SW 1271 (cell line): ENCODE measurements at places on chromosomes 16 and 17.

- no peak for DNase-seq
Observed at GRCh38 chr17:78793968-78794367, 11.9 kb upstream of the CYTH1 start.

- DNase-seq, result no peak
Observed at GRCh38 chr17:30203471-30203981, 32.0 kb downstream of the SLC6A4 start.

GRCh38 chr17:81576621-81577277, 24.6 kb upstream of the FAAP100 start:
- DNase-seq, result peak; percentile 73

- DNase-seq, result no peak
Observed at GRCh38 chr17:71878271-71878670, 242.5 kb upstream of the SOX9 start.

- no peak for DNase-seq
Observed at GRCh38 chr17:6213859-6214258, 143.7 kb downstream of the WSCD1 start.

DNA sequence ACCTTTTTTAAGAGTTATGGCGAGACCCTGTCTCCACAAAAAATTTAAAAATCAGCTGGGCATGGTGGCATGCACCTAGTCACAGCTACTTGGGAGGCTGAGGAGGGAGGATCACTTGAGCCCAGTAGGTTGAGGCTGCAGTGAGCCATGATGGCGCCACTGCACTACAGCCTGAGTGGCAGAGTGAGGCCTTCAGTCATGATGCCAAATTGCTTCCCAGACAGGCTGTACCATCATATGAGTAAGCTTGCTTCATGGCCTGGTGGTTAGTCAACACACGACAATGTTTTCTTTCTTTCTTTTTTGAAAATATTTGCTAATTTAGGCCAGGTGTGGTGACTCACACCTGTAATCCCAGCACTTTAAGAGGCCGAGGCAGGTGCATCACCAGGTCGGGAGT, 12.5 kb downstream of the NTAN1 start:
- DNase-seq, result no peak

GRCh38 chr16:72959301-72959996, 88.5 kb downstream of the ZFHX3 start:
- DNase-seq, result no peak

- peak; percentile 97 for DNase-seq
Observed at GRCh38 chr16:30658731-30659506, 688 bp downstream of the FBRS start.

DNA sequence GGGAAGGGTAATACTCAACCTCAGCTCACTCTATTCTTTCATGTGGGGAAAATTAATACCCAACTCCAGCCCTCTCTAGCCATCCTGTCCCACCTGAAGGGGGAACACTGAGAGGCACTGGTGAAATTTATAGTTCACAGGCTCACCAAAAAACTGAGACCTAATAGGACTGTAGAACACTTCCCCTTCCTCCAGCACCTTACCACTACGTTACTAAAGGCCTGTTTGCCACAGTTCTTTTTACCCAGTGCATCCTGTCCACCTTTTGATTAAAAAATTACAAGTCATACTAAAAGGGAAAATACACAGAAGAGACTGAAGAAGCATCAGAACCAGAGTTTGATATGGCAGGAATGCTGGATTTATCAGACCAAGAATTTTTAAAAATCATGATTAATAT, 26.0 kb downstream of the DHRS7B start:
- DNase-seq, result no peak

GRCh38 chr17:45139533-45139920, 4.0 kb downstream of the ACBD4 start:
- no peak for DNase-seq

DNA sequence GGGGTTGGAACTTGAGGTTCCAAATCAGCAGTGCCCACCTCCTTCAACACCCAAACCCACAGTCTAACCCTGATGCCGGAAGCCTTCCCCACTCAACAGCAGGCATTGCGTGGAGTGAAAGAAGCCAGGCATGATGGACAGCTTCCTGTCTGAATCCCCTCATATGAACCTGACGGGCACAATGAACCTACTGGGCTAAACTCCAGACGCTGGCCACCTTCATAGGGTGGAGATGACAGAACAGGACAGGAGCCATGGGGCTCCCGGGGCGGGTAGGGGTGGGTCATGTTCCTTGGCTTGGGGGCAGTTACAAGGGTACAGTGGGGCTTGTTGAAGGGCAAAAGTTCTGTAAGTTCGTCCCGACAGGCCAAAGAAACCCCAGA, 460 bp upstream of the HSBP1 start:
- no peak for DNase-seq

GRCh38 chr17:42456223-42457106, 2.2 kb upstream of the ATP6V0A1 start:
- DNase-seq, result peak; percentile 60

GRCh38 chr16:10405386-10405939, 19.6 kb downstream of the ATF7IP2 start:
- DNase-seq, result peak; percentile 10

DNA sequence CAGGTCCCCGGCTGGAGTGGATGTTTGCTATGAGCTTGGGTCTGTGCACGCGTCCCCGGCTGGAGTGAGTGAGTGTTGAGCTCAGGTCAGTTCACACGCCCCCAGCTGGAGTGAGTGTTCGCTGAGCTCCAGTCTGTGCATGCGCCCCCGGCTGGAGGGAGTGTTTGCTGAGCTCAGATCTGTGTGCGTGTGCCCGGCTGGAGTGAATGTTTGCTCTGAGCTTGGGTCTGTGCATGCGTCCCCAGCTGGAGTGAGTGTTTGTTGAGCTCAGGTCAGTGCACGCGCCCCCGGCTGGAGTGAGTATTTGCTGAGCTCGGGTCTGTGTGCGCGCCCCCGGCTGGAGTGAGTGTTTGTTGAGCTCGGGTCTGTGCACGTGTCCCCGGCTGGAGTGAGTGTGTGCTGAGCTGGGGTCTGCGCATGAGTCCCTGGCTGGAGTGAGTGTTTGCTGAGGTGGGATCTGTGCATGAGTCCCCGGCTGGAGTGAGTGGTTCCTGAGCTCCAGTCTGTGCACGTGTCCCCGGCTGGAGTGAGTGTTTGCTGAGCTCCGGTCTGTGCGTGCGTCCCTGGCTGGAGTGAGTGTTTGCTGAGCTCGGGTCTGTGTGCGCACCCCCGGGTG, 284.2 kb downstream of the SNX29 start:
- no peak for DNase-seq

DNA sequence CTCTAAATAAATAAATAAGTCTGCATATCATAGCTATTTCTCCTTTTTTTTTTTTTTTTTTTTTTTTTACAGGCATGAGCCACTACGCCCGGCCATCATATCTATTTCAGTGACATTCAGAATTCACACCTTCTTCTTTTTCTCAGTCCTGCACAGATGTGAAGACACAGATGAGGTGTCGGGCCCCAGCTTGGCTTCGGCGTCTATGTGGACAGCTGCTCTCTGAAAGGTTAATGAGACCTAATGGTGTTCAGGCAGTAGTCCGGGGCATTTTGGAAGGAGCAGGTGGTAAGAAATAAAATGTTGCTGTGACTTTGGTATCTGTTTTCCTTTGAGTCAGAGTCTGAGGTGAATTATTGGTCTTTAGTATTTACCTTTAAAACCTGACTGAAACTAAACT, 23.6 kb downstream of the TANGO6 start:
- no peak for DNase-seq

GRCh38 chr17:6358131-6358530, 76.8 kb downstream of the AIPL1 start:
- no peak for DNase-seq

- no peak for DNase-seq
Observed at GRCh38 chr16:58084635-58085034, 44.5 kb downstream of the CFAP20 start.

DNA sequence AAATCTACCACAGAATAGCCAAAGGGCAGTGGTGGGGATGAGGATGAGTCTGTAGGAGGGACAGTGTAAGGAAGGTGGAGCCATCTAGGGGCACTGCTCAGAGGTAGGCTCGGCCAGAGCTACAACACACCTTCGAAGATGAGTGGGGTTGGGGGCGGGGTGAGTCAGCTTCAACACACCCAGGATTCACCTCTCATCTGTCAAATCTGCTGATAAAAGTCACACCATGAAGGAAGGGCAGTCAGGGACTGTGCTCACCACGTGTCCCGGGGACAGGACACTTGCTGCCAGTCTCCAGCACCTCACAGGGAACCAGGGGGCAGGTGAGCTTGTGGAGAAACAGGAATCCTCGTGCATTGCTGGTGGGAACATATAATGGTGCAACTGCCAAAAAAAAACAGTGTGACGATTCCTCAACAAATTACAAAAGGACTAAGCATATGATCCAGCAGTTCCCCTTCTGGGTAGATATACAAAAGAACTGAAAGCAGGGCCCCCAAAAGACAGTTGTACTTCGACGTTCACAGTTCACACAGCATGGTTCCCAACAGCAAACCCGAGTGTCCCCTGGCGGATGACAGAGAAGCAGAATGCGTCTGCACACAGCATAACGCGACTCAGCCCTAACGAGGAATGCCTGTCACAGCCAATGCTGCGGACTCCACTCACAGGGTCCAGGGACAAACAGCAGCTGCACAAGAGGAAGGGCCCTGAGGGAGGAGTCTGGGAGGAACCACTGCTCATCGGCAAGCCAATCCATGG, 133.1 kb downstream of the ANKRD11 start:
- no peak for DNase-seq

- DNase-seq, result no peak
Observed at GRCh38 chr16:25896411-25896810, 204.7 kb downstream of the HS3ST4 start.

DNA sequence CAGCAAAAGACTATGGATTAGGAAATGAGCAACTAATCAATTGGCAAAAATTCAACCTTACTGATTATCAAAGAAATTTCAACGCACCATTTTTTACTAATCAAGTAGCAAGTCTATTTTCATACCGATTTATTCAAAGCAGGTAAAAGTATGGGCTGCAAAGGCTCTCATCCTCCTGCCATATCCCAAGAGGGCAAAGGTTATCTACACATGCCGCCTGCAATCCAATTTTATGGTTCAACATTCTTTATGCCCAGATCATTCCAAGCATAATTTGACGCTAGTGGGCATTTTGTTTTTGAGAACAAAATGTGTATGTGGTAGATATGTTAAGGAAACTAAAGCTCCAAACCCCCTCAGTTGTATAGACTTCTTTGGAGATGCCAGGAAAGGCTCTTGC, 270.6 kb downstream of the MAF start:
- DNase-seq, result no peak

- DNase-seq, result no peak
Observed at GRCh38 chr17:1577182-1577581, 14.6 kb upstream of the PITPNA start.

- no peak for DNase-seq
Observed at GRCh38 chr16:3938843-3939624, 58.5 kb upstream of the CREBBP start.

DNA sequence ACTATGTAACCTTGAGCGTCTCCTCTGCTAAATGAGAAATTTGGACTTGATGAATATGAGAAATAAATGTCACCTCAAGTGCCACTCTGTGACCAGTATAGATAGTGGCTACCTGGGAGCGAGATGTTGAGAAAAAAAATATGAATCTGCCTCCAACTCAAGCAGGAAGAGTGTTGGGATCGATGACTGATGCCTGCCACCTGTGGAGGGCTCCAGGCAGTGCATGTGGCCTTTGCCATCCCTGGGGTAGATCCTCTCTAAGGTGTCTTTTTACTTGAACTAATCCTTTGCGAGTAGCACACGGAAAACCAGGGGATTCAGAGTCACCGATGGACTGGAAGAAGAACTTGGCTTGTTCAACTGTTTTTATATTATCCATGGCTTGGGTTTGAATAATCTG, 9.4 kb downstream of the CCDC182 start:
- DNase-seq, result no peak

GRCh38 chr16:59988591-59988990, 1254.5 kb upstream of the GOT2 start:
- DNase-seq, result no peak

GRCh38 chr16:1916640-1916990, 1.6 kb downstream of the HS3ST6 start:
- DNase-seq, result no peak

- DNase-seq, result peak; percentile 25
Observed at GRCh38 chr16:75273054-75273925, 21.9 kb upstream of the BCAR1 start.

DNA sequence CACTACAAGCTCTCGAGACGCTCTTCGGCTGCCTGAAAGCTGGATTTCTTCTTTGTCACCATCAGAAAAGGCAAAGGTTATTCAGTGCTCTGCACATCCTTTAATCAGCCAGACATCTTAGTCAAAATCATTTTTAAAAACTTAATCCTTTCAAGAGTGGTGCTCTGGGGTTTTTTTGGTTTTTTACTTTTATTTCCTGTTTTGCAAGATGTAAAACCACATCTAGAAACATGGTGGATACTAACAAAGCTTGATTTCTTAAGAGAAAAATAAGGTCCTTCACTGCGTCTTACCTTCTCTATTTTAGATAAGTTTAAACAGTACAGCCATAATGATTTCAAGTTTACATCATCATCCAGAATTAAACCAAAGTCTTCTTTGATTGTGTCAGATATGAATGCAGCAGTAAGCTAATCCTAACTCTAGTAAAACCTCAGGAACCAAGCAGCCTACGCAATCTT, 6.3 kb downstream of the ANKRD11 start:
- no peak for DNase-seq

DNA sequence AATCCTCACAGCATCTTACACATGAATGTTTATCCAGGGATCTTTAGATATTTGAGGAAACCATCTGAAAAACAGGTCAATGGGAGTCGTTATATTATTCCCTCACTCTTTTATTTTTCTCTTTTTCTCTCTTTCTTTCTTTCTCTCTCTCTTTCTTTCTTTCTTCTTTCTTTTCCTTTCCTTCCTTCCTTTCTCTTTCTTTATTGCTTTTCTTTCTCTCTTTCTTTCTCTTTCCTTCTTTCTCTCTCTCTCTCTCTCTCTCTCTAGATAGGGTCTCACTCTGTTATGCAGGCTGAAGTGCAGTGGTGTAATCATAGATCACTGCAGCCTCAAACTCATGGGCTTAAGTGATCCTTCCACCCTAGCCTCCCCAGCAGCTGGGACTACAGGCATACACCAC, 20.3 kb upstream of the OR4D1 start:
- DNase-seq, result no peak

DNA sequence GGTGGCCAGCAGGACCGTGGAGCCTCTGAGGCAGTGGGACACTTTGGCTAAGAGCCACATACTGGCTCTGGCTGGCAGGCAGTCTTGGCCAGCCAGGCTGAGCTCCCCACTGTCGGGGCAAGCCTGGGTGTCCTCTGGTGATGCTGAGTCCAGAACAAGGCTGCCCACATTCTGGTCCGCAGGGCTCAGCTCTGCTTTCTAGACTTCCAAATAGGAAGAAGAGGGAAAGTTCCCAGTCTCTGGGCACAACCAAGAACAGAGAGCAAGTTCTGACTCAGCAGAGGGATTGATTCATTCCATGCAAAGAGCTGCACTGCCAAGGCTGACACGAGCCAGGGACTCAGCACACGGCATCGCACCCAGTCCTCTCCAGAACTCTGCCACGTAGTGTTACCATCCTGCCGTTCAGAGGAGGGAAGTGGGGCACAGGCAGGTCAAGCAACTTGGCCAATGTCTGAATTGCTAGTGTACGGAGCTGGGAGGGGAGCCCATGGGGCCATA, 58.9 kb downstream of the NOS2 start:
- no peak for DNase-seq
